ENCODE measurements at places on chromosomes 4 and X. TPM values are rescaled to one million over a fixed set of nuclear protein-coding genes. Genes with fewer than 3 reads are reported as not detected.

- DNase-seq, result no peak
Observed at GRCh38 chr4:42464550-42465094, 67.3 kb downstream of the SHISA3 start.

GRCh38 chr4:188728359-188728758 lies 589.1 kb downstream of the TRIML1 start:
- no peak for DNase-seq

DNA sequence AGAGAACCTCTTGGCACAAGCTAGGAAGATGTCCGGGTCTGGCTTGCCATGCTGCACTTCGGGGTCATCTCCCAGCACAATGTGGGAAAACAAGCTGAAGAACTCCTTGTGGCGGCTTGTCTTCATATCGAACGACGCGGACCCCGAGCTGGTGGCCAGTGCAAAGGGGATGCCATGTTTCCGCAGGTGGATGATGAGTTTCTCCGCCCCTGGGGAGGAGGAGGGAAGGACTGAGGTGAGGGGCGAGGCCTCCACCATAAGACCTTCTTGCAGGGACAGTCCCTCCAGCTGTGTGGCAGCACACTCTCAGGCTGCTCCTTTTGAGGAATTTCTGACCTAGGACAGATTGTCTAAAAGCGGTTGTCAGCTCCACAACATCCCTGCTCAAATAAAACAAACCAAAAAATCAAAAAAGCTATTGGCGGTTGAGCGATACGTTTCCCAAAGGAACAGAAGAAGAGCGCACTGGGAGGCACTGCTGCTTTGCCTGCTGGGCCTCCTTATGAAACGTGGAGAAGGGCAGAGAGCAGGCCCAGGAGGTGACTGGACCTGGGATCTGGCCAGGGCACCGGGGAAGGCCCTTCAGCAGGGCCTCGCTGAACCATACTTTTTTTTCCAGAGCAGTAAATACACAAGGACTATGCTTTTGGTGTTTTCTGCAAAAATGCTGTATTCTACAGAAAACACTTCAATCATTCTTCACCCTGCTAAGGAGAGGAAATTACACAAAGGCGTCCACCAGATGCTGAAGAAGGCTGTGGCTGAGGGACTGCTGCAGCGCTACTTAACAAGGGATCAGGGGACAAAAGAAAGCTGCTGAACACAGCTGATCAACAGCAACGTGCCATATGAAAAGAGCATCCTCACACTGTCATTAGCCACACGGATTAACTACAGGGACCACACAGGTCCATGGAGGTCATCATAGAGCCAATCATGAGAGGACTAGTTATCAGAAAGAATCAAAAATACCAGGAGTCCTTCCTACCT lies 70.0 kb upstream of the STS start:
- no peak for DNase-seq

GRCh38 chr4:178068136-178068535 lies 625.9 kb upstream of the AGA start:
- no peak for DNase-seq

DNA sequence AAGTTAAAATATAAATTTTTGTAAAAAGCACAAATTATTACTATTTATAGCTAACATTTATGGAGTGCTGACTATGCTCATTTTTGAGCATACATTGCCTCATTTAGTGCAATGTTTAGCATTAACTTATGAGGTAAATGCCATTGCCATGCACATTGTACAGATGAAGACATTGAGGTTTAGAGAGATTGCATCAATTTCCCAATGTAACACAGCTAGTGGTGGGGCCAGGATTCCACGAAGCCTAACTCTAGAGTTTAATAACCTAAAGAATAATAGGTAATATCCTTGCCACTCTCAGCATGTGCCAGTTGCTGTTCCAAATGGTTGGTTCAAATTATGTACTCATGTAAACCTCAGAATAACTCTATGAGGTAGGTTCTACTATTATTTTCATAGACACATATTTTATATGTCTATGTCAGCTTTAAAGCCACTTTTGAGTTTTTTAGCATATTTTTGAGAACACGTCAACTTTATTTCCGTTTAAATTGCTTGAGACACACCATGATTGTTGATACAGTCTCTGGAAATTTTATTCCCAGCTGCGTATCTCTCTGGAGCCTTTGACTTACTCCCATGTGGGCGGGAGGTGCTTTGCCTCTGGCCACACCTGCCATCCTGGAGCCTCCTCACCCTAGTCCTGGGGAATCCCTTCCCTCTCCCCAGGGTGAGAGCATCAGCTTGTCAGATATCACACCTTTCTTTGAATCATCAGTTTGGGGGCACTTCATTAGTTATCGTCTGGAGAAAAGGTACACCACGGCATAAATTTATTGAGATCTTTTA lies 10.8 kb upstream of the ADH1A start:
- DNase-seq, result no peak

DNA sequence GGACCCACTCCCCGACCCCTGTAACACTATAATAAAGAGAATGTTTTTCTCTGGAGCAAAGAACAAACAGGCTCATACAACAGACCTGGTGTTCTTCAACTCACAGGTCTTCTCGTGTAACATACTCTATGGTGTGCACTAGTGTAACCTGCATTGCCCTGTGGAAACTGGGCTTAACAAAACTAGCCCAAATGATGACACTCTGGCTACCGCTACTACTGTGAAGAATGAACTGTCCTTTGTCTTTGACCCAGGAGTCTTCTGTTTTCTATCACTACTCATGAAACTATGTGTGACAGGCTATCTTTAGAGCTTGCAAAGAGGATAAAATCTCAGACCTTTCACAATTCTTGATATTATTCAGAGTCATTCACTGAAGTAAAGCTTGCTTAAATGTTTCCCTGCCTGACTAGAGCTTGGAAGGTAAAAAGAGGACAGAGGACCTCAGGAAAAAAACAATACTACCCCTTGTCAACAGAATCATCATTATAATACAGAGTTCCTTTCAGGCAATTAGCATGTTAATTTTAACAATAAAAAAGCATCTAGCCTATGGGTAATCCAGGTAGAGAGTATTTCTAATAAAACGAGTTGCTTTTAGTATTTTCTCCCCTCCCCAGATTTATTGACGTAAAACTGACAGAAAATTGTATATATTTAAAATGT lies 59.2 kb downstream of the FSTL5 start:
- DNase-seq, result no peak

Gene CDS1
- under 0.01 TPM for total RNA-seq

DNA sequence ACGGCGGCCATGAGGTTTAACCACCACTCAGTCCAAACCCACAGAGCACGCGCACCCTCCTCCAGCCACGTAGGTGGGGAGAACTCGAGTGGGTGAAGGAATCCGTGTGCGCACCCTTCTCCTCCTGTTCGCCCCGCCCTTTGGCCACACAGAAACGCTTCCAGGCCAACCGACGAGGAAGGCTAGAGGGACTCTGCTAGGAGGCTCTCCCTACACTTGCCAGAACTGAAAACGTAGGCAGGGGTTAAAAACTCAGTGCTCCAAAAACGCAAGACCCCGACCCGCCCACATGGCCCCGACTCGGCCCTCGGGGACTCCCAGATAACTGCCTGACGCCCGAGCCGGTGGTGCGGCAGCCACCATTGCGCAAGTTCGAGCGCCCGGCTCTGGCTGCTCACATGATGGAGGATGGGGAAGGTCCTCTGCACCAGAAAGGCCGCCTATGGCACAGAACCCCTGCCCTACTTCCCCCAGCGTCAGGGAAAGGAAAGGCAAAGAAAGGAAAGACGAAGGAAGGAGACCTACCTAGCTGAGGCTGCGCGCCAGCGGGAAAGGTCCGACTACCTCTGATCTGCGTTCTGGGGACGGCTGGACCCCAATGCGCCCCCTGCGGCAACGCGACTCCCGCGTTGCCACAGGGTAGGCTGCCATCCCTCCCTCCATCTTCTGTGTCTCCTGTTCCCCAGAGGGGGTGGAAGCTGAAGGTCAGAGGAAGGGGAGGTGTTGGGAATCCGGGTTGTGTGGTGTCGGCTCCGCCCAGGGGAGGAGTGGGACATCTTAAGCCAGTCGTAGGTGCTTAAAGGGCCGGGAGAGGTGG lies 201.9 kb upstream of the AGTR2 start:
- DNase-seq, result no peak

DNA sequence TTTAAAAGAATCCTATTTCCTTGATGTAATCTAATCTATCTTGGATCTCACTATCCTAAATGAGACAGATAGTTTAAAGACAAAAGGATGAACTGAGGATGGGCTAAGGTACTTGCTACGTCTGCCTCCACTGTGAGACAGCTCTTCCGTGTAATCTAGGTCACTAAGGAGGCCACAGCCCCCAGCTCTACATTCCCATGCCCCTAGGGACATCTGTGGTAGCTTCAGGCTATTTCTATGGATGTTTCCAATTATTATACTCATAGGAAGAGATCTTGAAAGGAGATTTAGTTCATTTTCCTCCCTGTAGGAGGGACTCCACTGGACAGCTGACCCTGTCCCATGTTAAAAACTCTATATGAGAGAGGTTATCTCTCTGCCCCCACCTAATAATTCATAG lies 140.8 kb upstream of the TRPC5 start:
- DNase-seq, result no peak

Gene SYN1
- under 0.01 TPM for total RNA-seq

Gene NAP1L2
- total RNA-seq, result 1.7 TPM

GRCh38 chr4:159764343-159764952 lies 661.6 kb downstream of the RAPGEF2 start:
- peak; percentile 22 for DNase-seq

Data from dermis microvascular lymphatic vessel endothelial cell (primary cell).